ENCODE measurements at places on chromosomes 1 and 21. TPM values are rescaled to one million over a fixed set of nuclear protein-coding genes. Genes with fewer than 3 reads are reported as not detected.

C8A gene
- total RNA-seq = not detected

DNA sequence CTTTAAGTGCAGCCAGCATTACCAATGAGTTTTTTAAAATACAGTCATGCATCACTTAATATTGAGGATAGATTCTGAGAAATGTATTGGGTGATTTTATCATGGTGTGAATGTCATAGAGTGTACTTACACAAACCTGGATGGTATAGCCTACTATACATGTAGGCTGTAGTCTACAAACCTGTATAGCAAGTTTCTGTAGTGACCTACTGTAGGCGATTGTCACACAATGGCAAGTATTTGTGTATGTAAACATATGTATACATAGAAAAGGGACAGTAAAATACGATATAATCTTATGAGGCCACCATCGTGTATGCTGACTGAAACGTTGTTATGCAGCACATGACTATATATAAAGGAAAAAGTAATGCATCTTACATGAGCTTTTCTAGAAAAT is 48.2 kb downstream of the RPE65 start:
- H3K4me3 ChIP-seq = no peak overlapping the region
- no peaks in the 10 kb centered on the region for H3K36me3 ChIP-seq
- H3K4me1 ChIP-seq = no peaks in the 10 kb centered on the region
- H3K27me3 ChIP-seq = no peaks in the 10 kb centered on the region

GRCh38 chr1:23278717-23279116 is 61.4 kb upstream of the HTR1D start:
- no peak overlapping the region for H3K27ac ChIP-seq
- no peaks in the 10 kb centered on the region for H3K4me1 ChIP-seq

C8B gene
- not detected for total RNA-seq

- no peaks in the 10 kb centered on the region for H3K27me3 ChIP-seq
- H3K36me3 ChIP-seq = no peaks in the 10 kb centered on the region
- no peak overlapping the region for H3K27ac ChIP-seq
- H3K4me1 ChIP-seq = no peaks in the 10 kb centered on the region
- no peak for DNase-seq
- H3K4me3 ChIP-seq = no peak overlapping the region
These were observed 360.9 kb downstream of the RRAGC start for GRCh38 chr1:38498686-38499085.

- no peaks in the 10 kb centered on the region for H3K27me3 ChIP-seq
- H3K4me1 ChIP-seq = no peaks in the 10 kb centered on the region
- DNase-seq = no peak
- H3K4me3 ChIP-seq = no peak overlapping the region
- no peak overlapping the region for H3K27ac ChIP-seq
- H3K36me3 ChIP-seq = no peaks in the 10 kb centered on the region
These were observed 25.1 kb upstream of the BRDT start for GRCh38 chr1:91924146-91924545.

GRCh38 chr1:150516616-150517015 is 1.1 kb downstream of the FALEC start:
- H3K27ac ChIP-seq = no peak overlapping the region
- DNase-seq = no peak
- H3K4me3 ChIP-seq = no peak overlapping the region
- no peaks in the 10 kb centered on the region for H3K36me3 ChIP-seq
- no peaks in the 10 kb centered on the region for H3K27me3 ChIP-seq
- peaks cover 11% of the 10 kb centered on the region for H3K4me1 ChIP-seq

DNA sequence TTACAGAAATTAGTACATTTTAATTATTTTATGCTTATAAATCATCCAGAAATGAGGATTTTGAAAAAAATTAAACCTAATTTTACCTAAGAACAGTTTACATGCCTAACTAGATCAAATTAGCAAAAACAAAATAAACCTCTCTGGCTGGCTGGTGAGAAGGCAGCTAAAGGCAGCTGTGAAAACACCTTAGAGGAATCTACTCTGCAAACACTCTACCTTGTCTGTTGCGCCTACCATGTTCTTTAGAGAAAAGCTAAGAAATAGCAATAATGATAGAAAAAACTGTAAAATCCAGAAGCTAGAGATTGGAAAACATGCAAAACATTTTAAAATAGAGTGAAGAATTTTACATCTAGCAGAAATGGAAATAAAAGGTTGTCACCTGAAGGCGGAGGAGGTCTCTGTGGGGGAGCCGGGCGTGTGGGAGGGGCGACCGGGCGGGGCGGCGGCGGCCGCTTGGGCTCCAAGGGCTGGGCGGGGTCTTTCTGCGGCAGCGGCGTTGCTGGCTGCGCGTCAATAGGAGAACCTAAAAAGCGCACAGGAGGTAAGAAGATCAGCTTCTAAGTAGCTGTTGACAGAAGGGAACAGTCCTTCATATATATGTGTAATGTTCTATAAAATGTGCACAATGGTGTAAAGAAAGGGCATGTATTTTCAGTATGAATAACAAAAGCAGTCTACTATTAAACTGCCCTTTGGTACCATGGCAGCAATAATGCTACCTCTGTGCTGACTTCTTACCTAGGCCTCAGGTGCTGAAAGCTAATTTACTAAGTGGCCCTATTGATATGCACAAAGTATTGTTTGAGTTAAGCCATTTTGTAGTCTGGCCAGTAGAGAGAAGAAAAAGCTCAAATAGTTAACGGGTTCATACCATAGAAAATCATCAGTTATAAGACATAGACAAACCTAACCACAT is 33.3 kb upstream of the CFAP298 start:
- H3K36me3 ChIP-seq = peaks cover 72% of the 10 kb centered on the region
- no peak for DNase-seq
- no peak overlapping the region for H3K4me3 ChIP-seq
- H3K4me1 ChIP-seq = no peaks in the 10 kb centered on the region

DNA sequence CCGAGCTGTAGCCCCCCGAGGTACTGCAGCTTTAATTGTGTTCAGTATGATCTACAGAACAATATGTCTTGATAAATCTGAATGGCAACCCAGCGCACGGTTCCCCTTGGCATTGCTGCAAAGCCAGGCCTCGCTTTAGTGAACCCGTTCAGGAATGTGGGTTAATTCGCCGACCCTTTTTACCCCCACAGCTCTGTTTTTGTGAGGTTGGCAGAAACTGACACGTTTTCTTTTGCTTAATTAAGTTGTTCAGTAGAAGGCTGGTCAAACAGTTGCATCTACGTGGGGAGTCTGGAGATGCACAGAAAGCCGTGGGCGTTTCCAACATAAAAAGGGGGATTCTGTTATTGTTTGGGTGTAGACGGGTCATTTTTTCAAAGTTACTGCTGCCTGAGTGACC is 43.2 kb downstream of the OLIG1 start:
- peaks cover 28% of the 10 kb centered on the region for H3K4me1 ChIP-seq
- H3K4me3 ChIP-seq = no peak overlapping the region
- DNase-seq = no peak
- no peaks in the 10 kb centered on the region for H3K27me3 ChIP-seq
- H3K27ac ChIP-seq = no peak overlapping the region

DNA sequence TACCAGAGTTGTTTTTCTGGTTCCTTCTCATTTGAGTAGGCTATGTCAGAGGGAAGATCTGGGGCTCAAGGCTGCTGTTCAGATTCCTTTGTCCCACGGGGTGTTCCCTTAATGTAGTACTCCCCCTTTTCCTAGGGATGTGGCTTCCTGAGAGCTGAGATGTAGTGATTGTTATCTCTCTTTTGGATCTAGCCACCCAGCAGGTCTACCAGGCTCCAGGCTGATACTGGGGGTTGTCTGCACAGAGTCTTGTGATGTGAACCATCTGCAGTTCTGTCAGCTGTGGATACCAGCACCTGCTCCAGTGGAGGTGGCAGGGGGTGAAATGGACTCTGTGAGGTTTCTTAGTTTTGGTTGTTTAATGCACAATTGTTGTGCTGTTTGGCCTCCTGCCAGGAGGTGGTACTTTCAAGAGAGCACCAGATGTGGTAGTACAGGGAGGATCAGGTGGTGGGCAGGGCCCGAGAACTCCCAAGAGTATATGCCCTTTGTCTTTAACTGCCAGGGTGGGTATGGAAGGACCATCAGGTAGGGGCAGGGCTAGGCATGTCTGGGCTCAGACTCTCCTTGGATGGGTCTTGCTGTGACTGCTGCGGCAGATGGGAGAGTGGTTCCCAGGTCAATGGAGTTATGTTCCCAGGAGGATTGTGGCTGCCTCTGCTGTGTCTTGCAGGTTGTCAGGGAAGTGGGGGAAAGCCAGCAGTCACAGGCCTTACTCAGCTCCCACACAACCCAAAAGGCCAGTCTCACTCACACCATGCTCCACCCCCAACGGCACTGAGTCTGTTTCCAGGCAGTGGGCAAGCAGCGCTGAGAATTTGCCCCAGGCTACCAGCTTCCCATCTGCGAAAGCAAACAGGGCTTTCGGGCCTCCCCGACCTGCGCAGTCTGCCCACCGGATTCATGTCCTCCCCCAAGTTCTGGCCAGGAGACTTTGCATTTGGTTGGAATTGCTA is 64.2 kb downstream of the SERINC2 start:
- H3K27ac ChIP-seq = no peak overlapping the region
- no peaks in the 10 kb centered on the region for H3K4me1 ChIP-seq
- H3K27me3 ChIP-seq = no peaks in the 10 kb centered on the region
- H3K4me3 ChIP-seq = no peak overlapping the region
- H3K36me3 ChIP-seq = no peaks in the 10 kb centered on the region

CADM3 gene
- not detected for total RNA-seq

DNA sequence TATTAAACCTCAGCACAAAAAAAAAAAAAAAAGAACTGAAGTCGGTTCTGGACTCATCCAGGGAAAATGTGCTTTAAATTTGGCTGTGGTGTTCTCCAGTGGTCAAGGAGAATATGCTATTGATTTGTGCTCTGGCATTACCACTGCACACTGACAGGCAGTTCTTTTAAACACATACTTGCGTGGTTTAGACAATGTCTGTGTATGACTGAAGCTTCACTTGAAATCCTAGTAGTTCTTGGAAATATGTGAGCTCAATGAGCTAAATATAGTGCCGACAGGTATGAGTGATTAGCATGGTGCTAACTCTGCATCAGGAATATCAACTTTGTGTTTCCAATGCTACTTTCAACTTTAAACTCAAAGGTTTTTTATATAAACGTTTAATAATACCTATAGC is 415.6 kb downstream of the SMYD3 start:
- no peaks in the 10 kb centered on the region for H3K27me3 ChIP-seq
- no peaks in the 10 kb centered on the region for H3K36me3 ChIP-seq
- no peaks in the 10 kb centered on the region for H3K4me1 ChIP-seq
- no peak for DNase-seq
- no peak overlapping the region for H3K4me3 ChIP-seq

CEP350 gene
- total RNA-seq = 72.3 TPM

GRCh38 chr1:229147072-229147471 is 123.8 kb upstream of the RAB4A start:
- no peak for DNase-seq
- no peak overlapping the region for H3K27ac ChIP-seq
- no peaks in the 10 kb centered on the region for H3K36me3 ChIP-seq
- H3K27me3 ChIP-seq = no peaks in the 10 kb centered on the region
- H3K4me1 ChIP-seq = no peaks in the 10 kb centered on the region
- no peak overlapping the region for H3K4me3 ChIP-seq

GRCh38 chr1:8133657-8134430 is 107.7 kb upstream of the ERRFI1 start:
- H3K27me3 ChIP-seq = peaks cover 29% of the 10 kb centered on the region
- no peaks in the 10 kb centered on the region for H3K4me1 ChIP-seq
- no peaks in the 10 kb centered on the region for H3K36me3 ChIP-seq
- no peak overlapping the region for H3K4me3 ChIP-seq
- no peak overlapping the region for H3K27ac ChIP-seq

DNA sequence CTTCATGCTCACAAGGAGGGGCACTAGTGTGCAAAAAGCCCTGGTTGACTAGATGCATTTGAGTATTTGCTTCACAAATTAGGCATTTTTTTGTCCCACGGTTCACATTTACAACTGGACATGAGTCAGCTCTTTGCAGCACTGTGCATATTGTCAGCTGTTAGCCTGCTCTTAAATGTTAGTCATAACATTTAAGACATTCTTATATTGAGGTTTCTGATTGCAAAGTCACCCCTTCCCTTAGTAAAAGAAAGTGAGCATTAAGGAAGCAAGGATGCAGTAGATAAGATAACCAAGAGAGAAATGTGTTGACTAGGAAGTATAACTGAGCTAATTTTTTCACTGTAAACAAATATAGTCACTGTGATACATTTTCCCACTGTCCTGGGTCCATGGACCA is 132.6 kb upstream of the CTTNBP2NL start:
- no peak overlapping the region for H3K4me3 ChIP-seq
- no peak for DNase-seq
- no peaks in the 10 kb centered on the region for H3K4me1 ChIP-seq
- no peaks in the 10 kb centered on the region for H3K36me3 ChIP-seq

DNA sequence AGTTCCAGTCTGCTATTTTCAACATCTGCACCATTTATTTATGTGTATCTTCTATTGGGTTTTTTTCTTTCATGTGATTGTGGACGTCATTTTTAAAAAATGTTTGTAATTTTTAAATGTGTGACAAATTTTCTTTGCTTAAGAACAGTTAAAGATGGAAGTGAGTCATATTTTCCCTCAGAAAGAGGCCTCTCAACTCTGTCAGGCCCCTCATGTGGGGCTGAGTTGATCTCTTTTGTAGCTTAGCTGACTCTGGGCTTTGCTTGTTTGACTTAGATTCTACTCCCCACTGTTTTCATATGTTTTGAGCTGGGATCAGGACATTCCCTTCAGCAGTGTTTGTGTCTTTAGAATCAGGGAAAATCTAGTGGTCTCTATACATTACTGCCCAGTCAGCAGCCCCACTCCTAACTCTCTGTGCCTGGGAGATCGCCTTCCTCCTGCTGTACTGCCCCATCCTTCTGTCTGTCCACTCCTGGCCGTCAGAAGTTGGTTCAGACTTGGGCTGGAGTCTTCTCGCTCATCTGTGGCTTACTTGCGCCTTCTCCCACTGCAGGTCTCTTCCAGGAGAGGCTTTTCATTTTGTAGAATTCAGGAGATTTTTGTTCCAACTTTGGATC is 137.4 kb downstream of the DYRK1A start:
- no peak overlapping the region for H3K27ac ChIP-seq
- no peak for DNase-seq

- H3K27ac ChIP-seq = no peak overlapping the region
- peaks cover 17% of the 10 kb centered on the region for H3K27me3 ChIP-seq
- DNase-seq = no peak
- no peak overlapping the region for H3K4me3 ChIP-seq
These were observed 4.7 kb upstream of the XKR8 start for GRCh38 chr1:27955076-27955475.

DNA sequence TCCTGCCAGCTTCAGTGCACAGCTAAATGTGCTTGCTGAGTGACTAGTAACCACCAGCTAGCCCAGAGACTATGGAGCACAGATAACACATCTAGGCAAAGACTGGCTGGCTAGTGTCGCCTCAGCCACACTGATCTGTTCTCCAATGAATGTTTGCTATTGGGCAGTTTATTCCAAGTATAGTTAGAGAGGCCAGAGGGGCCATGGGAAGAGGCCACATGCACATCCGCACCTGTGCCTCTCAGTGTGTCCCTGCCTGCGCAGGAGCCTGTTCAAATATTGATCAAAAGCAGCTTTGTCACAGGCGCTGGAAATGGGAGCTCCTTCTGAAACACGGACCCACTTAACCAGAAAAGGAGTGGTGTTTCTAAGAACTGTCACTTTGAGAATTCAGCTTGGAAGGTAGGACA is 51.3 kb upstream of the ATP1A1 start:
- no peak for DNase-seq
- peak overlapping the region; percentile 72 for H3K27ac ChIP-seq
- no peak overlapping the region for H3K4me3 ChIP-seq
- H3K36me3 ChIP-seq = no peaks in the 10 kb centered on the region

Measured in T-cell (primary cell).